Cortex of kidney (tissue), 1 donor: ENCODE measurements at places on chromosomes 1 and 21.

GRCh38 chr1:87878873-87879272 lies 550.2 kb downstream of the LMO4 start:
- no peak for DNase-seq

GRCh38 chr1:3055051-3055450 lies 14.0 kb upstream of the PRDM16 start:
- DNase-seq, result no peak

GRCh38 chr1:203272633-203273205 lies 32.6 kb upstream of the BTG2 start:
- DNase-seq, result no peak

GRCh38 chr1:234476172-234476571 lies 2.8 kb downstream of the TARBP1 start:
- no peak for DNase-seq

DNA sequence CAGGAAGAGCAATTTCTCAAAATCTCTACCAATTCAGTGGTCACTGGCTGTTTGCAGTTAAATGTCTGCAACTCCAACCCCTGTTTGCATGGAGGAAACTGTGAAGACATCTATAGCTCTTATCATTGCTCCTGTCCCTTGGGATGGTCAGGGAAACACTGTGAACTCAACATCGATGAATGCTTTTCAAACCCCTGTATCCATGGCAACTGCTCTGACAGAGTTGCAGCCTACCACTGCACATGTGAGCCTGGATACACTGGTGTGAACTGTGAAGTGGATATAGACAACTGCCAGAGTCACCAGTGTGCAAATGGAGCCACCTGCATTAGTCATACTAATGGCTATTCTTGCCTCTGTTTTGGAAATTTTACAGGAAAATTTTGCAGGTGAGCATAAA lies 167.2 kb downstream of the CRB1 start:
- no peak for DNase-seq

GRCh38 chr1:85577419-85578320 lies 2.9 kb upstream of the CCN1 start:
- no peak for DNase-seq

- DNase-seq, result no peak
These were observed 44.7 kb upstream of the ZBTB40 start for GRCh38 chr1:22406722-22407495.

- DNase-seq, result no peak
These were observed 76.8 kb upstream of the COX20 start for GRCh38 chr1:244758708-244759107.

GRCh38 chr1:19484338-19484797 lies 971 bp downstream of the CAPZB start:
- DNase-seq, result no peak

DNA sequence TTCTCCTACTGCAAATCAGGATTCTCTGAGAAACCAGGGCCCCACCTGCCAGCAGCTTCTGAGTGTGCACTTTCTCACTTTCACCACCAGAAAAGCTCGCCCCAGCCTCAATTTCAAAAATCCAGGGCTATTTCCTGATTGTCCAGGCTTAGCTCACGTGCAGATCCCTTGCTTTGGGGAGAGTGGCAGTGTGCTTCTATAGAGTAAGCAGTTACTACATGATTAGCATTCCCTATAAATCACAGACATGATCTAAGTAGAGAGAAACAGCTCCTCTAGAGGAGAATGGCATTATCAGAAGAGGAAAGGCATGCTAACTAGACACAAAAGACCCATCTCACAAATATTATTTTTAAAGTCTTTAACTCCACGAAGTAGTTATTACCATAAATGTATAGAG lies 456.0 kb upstream of the PKN2 start:
- DNase-seq, result no peak

DNA sequence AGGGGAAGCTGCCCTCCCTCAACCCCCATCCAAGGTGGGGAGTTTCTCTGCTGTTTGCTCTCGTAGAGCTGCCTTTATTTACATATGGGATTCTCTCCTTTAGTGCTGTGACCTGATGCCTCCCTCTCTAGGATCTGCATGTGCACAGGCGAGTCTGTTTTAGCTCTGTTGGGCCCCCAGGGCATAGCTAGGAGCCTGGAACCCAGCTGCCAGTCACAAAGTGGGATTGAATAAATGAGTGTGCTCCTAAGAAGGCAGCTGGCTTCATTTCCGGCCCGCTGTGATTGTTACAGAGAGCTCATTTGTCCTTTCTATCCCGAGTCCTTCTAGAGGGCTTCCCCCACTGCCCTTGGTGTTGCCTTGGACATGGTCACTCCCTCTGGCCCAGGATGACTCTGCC lies 176.6 kb downstream of the GRIK3 start:
- DNase-seq, result no peak

DNA sequence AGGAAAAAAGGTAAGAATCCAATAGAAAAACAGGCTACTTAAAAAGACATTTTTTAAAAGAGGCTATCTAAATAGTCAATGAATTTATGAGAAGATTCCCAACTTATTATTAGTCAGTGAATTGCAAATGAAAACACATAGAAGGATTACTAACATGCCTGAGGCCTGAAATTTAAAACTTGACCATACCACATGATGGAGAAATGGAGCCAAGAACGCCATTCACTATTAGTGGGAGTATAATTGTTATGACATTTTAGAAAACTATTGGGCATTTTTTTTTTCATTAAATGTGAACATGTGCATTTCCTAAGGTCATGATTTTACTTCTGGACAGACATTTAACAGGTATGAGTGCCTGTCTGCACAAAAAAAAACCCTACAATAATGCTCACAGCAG lies 24.8 kb upstream of the OR2B11 start:
- DNase-seq, result no peak

DNA sequence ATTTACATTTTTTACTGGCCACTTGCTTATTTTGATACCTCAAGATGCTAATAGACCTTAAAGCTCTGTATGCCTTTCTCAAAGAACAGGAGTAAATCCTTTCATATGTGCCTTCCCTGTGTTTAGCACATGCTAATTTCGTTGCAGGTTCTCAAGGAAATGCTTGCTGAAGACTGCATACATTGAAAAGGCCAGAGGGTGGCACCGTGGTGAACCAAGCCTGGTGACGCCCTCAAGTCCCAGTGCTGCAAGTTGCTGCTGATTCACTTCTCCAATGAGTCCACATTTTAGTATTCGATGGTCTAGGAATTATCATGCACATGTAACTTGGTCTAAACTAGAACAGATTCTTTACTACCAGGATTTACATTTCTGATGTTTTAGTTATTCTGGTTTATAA lies 94.1 kb downstream of the CLDN17 start:
- DNase-seq, result no peak

DNA sequence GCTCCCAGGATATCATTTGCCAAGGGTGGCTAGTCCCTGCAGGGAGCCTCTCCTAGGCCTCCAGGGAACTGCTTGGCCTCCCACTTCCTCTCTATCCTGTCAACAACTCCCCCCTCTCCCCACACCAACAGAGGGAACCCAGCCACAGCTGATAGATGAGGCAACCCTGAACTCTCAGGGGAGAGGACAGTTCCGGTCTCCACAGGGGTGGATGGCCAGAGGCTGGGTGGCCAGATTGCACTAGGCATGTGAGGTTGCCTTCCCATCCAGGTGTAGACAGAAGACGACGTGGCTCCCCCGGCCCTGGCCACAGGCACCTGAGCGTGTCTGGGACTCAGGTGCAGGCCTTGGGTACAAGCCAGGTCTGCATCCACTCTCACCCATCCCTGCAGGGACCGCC lies 53.3 kb downstream of the TOR1AIP2 start:
- no peak for DNase-seq

GRCh38 chr1:208029381-208030287 lies 118.7 kb upstream of the CD34 start:
- no peak for DNase-seq

DNA sequence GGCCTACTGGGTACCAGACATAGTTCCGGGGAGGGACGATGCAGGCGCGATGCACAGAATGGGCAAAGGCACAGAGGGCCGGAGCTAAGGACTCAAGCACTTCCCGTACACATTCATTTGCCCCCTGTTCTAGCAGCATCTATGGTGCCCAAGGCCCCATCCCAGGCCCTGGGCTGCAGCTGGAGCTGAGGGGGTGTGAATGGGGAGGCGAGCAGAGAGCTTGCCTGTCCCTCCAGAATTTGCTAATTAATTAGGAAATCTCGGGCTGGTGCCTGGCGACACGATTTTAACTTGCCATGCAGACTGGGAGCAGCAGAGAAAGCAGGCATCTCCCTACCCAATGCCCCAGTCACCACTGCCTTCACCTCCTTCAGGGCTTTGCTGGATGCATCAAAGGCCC lies 35.9 kb downstream of the EPHA2 start:
- no peak for DNase-seq

- DNase-seq, result no peak
These were observed 624 bp downstream of the ARHGAP29 start for GRCh38 chr1:94236630-94237290.

DNA sequence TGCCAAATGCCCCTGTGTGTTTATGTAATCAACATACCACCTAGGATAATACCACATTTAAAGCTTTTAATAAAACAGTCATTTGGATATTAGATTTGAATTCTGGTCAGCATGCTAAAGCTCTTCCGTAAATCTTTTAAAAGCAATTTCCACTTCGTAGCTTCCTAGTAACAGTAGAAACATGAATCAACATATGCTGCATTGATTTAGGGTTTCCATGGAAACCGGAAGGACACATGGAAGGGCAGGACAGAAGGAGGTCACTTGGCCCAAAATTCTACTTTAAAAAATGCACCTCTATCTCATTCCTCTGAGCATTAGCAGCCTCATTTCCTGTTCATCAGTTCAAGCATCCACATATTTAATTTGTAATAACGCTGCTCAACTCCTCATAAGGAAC lies 8.1 kb downstream of the RGS8 start:
- DNase-seq, result no peak

DNA sequence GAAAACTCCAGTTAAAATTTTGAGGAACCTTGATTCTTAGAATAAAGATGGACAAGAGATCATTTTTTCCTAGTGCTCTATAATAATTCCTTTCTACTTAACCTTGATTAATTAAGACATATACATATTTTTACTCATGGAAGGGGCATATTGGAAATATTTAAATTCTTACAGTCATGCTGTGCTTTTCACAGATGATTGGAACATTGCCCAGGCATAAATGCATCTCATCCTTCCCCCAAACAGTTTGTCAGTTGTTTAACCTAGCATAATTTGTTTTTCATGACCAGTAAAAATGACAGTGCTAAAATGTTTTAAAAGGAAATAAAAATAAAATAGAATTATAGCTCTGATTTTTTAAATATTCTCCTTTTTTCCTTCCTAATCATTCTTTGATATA lies 140.0 kb downstream of the DNM3 start:
- DNase-seq, result no peak

GRCh38 chr1:117967881-117968280 lies 38.3 kb downstream of the WDR3 start:
- no peak for DNase-seq

DNA sequence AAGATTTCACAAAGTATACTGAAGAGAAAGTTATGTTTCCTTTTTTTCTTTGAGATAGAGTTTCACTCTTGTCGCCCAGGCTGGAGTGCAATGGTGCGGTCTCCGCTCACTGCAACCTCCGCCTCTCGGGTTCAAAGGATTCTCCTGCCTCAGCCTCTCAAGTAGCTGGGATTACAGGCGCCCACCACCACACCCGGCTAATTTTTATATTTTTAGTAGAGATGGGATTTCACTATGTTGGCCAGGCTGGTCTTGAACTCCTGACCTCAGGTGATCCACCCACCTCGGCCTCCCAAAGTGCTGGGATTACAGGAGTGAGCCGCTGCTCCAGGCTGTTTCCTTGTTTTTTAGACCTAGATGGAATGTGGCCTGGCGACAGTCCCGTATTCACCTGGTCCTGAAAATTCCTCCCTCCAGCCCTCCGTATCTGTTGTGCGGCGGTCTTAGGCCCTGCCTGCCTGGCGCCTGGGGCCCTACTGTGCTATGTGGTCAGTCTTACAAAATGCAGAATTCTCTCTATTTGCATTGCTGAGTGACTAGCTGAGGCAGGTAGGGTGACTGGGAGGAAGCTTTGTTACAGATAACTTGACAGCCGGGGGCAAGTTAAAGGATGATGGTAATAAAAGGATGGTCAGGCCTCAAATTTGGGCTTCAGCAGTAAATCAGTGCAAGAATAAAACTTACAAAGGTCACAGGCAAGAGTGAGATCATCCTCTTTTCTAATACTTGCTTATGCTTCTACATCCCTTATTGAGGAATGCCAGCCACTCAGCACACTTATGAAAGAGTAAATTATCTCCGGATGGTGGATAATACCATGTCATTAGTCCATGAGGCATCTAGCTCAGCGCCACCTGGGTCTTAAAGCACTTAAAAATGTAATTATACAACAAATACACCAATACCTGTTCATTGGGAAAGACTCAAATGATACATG lies 30.3 kb downstream of the PARK7 start:
- no peak for DNase-seq

DNA sequence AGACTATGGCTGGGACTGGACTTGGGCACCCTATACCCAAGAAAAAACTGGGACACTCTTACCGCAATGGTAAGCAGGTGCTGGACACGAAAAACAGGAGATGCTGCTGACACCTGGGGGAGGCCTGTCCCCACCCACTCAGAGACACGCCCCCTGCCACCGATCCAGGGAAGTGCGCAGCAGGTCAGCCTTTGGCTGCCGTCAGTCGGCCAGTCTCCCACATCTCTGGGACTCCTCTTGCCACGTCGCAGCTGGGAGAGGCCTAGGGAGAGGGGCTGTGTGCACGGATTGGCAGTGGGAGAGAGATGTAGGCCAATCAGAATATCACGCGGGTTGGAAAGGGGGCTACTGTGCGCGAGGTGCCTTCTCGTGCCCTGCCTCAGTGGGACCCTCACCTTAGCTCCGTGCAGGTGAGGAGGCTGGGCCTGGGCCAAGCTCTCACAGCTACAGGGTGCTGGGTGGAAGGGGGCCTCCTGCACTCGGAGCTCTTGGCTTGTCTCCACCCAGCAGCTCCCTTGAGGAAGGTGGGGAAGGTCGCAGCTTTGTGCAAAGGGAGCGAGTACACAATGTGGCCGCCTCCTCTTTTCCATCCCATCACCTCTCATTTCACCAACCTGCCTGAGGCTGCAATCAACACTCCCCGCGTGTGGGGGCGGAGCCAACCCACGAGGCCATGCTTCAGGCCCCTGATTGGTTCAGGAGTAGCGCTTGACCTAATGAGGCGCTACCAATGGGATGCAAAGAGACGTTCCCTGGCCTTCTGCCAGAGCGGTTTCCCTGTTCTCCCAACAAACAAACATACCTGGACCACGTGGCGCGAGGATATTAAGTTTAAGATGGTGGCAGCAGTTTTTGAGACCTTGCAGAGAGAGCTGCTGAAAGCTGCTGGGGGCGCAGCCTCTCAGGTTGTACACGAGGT lies 25.7 kb upstream of the LDLRAP1 start:
- DNase-seq, result no peak

DNA sequence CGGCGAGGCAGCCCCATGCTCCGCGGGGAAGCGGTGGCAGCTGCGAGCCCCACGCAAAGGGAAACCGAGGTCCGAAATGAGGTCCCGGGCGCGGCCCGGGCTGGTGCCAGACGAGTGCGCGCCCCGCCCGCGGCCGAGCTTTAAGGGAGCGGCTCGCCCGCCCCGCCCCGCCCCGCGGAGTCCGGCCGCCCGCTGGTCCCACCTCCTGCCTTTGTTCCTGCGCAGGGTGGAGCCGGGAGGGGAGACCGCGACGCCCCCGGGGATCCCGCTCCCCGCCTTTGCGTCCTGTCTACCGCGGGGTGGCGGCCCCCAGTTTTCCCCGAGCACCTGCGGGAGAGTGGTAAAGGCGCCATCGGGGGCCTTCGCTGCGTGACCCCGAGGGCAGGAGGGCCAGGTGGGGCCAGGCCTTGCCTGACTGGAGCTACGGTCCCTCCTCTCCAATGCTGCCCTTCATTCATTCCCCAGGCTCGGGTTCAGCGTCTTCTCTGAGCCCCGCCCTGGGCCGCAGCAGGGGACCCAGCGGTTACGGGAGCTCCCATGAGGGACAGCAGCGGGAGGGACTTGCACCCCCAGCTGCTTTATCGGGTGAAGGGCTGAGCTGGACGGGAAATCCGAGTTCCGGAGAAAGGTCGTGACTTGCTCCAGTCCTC lies at the start of gene HES2:
Gene HES2, minus strand, starts transcription at position 116 of the 650 bp plus-strand sequence. Its CDS starts 99 bp downstream, at position 17.
- no peak for DNase-seq
